ENCODE measurements at places on chromosomes 16 and 17.

- DNase-seq, result no peak
Measured at GRCh38 chr16:54923055-54923473, 7.6 kb upstream of the IRX5 start.

DNA sequence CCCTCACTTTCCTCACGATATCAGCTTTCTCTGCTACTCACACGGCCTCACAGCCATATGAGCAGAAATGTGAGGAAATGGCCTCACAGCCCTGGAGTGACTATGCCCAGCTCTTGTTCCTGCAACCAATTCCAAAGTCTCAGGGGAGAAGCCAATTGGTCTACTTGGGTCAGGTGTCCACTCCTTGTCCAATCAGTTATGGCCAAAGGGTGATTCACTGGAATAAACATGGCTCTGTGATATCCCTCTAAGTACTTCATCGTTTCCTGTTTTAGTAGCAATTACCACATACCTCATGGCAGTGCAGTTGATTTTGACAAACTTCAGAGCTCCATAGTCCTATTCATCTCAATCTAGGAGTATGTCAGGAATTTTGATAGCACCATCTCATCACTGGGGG lies 195.4 kb downstream of the KATNIP start:
- no peak for DNase-seq

DNA sequence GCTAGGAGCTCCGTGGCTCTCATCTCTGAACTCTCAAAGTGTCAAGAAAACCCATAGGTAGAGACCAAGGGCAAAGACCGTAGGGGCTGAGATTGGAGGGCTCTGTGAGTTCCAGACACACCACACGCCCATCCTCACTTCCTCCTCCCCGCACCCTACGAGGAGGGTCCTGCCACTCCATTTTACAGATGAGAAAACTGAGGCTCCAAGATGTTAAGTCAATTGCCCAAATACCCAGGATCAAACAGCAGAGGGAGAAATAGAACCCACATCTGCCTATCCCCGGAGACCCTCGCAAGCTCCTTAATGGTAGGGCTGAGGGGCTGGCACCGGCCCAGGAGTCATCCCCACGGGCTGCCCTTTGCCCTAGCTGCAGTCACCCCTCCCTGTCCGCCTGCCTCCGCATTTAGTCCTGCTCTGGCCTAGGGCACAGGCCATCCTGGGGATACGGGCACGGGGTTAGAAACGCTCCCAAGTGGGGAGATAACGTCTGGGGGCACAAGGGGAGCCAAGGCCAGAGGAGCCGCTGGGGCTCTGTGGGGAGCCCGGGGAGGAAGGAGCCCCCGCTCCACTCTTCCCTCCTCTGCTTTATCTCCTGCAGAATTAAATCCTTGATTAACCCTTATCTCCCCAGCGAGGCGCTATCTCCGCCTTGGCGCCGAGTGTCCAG lies 54.1 kb upstream of the ZC3H18 start:
- DNase-seq, result no peak

- no peak for DNase-seq
Measured at GRCh38 chr17:16450028-16450427, 34.7 kb downstream of the TRPV2 start.

All from stimulated activated CD4-positive, alpha-beta T cell treated with anti-CD3 and anti-CD28 coated beads, Interleukin-1b, Interleukin-23, amount 100 ng/mL, for 1 hour (primary cell).